ENCODE measurements at places on chromosomes 4 and X.
A peak's percentile ranks its signal among the peaks of the same experiment; 100 is the strongest.

DNA sequence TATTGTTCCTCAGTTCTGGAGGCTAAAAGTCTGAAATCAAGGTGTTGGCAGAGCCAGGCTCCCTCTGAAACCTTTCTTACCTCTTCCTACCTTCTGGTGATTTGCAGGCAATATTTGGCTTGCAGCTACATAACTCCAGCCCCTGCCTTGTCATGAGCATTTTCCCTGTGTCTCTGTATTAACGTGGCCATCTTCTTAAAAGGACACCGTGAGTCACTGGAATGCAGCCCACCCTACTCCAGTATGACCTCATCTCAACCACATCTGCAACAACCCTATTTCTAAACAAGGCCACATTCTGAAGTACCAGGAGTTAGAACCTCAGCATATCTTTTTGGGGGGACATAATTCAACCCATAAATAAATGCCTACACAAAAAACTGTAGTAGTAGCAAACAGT lies 40.7 kb downstream of the FANCB start:
- no peak for DNase-seq

DNA sequence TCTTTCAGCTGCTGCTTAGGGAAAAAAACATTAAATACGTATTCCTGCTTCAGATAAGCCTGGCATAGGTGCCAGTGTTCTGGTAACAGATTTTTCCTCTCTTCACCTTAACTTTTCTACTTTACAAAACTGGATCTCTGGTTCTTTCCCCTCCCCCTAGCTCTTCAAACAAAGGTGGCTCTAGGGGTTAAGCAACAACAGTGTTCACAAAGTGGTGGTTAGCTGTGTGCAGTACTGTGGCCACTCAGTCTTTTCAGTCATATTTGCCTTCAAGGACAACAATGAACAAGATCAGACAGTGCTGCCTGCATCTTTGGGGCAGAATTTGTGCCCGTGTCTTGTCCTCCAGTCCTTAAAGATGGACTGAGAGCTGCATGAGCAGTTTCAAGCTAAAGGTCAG lies 15.1 kb upstream of the RGN start:
- no peak for DNase-seq

GRCh38 chr4:182085051-182085480 lies 158.1 kb upstream of the TENM3 start:
- DNase-seq: no peak

DNA sequence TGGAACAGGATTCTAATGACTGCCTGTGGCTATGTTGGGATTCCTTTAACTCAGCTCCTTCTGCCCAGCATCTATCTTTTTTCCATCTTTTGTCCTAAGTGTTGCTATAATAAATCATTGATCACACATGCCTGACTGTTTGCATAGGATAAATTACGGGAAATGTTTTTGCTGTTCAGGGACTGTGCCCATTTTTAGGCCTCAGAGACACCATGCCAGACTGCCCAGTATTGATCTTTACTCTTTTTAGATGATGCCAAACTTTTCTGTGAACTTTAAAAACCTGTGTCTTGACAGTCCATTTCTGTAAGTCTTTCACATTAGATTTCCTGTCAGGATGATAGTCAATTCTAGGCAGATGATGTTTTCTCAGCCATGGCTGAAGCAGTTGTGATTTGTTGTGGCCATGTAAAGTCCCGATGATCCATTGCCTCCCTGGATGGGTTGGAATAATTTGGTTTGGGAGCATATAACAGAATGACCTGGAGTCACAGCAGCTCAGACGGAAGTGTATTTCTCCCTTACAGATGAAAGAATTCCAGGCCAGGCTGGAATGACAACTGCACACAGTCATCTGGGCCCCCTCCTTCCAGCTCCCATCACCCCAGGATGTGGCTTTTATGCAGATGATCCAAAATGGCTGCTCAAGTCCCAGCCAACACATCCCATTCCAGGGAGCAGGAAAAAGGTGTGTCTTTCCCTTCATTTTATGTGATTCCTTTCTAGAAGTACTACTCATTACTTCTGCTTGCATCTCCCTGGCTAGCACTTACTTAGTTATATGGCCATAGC lies 3.4 kb downstream of the HTT-AS start:
- no peak for DNase-seq

GRCh38 chr4:125948021-125948420 lies 633.3 kb downstream of the FAT4 start:
- DNase-seq: no peak

DNA sequence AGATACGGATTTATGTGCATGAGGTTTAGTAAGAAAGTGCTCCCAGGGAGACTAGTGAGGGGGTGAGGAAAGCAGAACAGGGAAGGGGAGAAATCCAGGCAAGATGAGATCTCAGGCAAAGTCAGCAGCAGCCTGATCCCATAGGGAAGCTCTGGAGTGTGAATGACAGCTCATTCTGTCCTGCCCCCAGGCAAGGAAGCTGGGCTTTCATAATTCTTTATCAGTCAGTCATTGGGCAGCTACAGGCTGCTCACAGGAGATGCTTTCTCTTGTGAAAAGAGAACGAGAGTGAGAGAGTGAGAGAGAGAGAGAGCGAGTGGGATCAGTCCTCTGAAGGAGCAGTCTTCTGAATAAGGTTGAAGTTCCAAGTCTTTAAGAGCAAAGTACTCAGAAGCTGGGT lies 48.1 kb downstream of the SRPX start:
- DNase-seq: peak; percentile 51

GRCh38 chr4:144646523-144647094 lies 653 bp downstream of the HHIP start:
- no peak for DNase-seq

- no peak for DNase-seq
Measured at GRCh38 chr4:156837625-156838345, 133.8 kb downstream of the PDGFC start.

GRCh38 chrX:40470830-40471429 lies 109.8 kb upstream of the ATP6AP2 start:
- no peak for DNase-seq

All from COLO829 (cell line).